ENCODE measurements at places on chromosomes 12 and 14.

DNA sequence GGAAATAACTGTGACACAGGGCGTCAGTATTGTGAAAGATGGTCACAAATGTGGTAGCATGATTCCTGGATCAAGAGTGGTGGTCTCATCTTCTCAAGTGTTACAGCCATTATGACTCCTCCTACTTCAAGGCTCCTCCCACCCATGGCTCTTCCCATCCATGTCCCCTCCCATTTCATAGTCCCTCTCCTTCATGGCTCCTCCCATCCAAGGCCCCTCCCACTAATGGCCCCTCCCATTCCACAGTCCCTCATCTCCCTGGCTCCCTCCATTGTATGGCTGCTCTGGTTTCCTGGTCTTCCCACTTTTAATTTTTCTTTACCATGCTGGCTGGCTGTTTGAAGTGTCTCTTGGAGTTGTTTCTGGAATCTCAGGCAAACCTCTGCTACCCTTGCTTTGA, 1375.2 kb upstream of the TMEM132C start:
- DNase-seq, result no peak

DNA sequence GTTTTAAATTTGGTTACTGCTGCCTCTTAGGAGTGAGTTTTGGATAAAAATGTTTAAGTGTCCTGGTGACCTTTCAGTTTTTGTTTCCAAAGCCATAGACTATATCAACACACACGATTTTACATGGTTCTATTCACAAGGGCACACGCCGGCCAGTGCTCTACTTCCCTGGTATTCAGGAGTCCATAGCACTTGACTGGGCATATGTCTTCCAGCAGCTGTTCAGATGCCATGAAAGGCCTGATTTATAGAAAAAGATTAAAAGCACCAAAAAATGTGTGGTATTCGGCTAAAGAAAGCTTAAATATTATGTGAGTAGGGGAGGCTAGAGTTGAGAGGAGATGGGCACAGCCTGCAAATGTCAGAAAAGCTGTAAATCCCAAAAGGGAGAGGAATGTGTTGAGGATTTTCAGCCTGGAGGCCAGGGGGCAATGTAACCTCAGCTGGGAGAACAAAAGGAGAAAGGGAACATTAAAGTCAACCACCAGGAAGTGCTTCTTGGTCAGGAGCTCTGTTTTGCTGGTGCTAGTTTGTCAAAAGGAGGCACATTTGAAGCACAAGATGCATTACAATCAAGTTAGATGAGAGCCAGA, 478.4 kb downstream of the RAD51B start:
- DNase-seq, result no peak

DNA sequence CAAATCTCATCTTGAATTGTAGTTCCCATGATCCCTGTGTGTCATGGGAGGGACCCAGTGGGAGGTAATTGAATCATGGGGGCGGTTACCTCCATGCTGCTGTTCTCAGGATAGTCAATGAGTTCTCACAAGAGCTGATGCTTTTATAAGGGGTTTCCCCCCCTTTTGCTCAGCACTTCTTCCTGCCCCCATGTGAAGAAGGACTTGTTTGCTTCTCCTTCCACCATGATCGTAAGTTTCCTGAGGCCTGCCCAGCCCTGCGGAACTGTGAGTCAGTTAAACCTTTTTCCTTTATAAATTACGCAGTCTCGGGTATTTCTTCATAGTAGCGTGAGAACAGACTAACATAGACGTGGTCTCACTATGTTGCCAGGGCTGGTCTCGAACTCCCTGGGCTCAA, 56.1 kb upstream of the EIF5 start:
- no peak for DNase-seq

- no peak for DNase-seq
These were observed 163.7 kb upstream of the HIF1A start for GRCh38 chr14:61531465-61532122.

DNA sequence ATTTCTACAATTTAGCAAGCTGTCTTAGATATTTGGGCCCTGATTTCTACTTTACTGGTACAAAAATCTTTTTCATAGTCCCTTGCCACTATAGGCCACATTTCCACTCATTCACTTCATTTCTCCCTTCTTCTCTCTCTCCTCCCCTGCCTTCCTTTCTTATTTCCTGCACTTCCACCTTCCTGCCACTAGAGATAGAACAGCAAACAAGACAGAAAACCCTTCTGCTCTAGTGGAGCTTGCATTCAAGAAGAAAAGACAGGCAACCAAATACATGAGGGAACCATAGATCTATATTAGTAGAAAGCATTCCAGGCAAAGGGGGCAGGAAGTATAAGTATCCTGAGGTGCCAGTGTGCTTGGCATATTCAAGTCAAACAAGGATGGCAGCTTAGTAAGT, 623.5 kb downstream of the FLRT2 start:
- no peak for DNase-seq

- DNase-seq, result no peak
These were observed 1945.1 kb upstream of the SEL1L start for GRCh38 chr14:83478741-83479140.

GRCh38 chr12:128047266-128048060, 219.5 kb upstream of the TMEM132C start:
- DNase-seq, result no peak

DNA sequence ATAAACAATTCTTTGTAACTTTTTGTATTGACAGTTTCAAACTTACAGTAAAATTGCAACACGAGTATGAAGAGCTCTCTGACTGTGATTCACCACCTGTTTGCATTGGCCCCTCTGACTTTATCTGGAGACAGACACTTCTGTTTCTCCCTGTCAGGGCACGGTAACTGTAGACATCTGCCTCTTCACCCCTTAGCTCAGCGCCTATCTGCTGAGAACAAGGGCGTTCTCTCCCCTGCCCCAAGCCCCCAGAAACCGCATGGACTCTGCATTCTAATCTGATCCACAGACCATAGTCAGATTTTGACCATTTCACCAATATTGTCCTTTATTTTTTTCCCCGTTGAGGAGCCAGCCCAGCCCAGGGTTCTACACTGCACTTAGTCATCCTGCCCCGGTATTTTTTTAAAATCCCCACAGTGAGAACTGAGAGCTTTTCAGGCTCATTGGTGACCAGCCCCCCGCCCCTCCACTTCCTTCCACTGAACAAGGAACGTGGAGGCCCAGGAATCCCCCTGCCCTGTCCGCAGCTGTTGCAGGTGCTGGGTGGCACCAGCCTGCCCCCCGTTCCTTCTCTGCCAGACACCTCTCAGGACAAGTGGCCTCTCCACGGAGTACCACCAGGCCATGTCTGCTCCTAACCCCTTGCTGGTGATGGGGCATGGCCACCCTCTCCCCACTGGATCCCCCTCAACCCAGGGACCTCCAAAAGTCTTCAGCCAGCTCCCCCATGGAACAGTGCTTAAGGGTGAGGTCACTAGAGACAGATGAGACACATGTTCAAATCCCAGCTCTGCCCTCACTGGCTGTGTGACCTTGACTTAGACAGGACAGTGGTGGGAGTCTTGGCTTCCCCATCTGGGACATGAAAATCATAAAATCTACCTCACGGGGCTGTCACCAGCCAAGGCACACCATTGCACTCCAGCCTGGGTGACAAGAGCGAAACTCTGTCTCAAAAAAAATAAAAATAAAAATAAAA, 11.2 kb downstream of the RHOF start:
- no peak for DNase-seq

GRCh38 chr12:78248321-78248720, 417.6 kb downstream of the NAV3 start:
- no peak for DNase-seq

DNA sequence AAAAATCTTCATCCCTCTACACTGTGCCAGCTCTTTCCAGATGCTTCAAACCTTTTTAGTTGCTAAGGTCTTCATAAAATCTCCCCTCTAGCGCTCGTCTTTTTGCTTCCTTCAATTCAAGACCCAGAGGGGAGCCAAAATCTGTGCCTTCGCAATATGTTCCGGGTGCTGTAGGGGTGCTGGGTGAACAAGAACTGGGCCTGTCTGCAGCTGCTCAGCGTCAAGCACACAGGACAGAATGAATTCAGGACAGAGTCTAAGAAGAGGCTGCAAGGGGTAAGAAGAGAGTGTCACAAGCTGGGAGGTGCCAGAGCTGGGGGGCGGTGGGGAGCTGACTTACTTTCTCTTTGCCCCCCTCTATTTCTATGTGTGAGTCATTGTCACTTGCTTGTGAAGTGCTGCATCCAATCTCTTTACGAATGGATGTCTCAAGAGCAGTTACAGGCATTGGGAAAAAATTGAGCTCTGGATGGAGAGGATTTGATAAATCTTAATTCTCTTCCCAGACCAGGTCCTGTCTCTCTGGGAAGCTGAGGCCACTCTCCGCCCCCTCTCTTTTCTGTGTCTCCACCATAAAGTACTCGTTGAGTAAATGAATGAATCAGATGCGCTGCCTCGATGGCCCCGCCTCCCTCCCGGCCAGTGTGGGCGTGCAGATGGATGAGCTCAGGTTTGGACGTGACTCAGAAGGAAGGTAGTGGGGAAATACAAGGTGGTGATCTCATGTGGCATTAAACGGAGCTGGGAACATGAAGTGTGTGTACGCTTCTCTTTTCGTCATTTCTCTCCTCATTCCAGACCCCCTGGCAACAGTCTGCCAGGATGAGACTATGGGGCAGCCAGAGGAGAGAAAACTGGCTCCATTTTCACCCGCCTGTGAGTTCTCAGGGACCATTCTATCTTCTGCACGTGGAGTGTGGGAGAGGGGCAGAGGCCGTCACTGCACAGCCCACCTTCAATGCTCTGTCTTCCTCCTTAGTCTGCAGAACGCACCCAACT, 91.3 kb downstream of the TSPAN9 start:
- no peak for DNase-seq

Data from stimulated activated CD8-positive, alpha-beta memory T cell treated with anti-CD3 and anti-CD28 coated beads, Interleukin-2, amount 100 ng/mL, for 1 hour (primary cell).